NCI-H2029 (cell line): ENCODE measurements at places on chromosomes 11 and 22.
A peak's percentile ranks its signal among the peaks of the same experiment; 100 is the strongest.

GRCh38 chr11:129592191-129592590 lies 216.5 kb downstream of the BARX2 start:
- no peak for DNase-seq

DNA sequence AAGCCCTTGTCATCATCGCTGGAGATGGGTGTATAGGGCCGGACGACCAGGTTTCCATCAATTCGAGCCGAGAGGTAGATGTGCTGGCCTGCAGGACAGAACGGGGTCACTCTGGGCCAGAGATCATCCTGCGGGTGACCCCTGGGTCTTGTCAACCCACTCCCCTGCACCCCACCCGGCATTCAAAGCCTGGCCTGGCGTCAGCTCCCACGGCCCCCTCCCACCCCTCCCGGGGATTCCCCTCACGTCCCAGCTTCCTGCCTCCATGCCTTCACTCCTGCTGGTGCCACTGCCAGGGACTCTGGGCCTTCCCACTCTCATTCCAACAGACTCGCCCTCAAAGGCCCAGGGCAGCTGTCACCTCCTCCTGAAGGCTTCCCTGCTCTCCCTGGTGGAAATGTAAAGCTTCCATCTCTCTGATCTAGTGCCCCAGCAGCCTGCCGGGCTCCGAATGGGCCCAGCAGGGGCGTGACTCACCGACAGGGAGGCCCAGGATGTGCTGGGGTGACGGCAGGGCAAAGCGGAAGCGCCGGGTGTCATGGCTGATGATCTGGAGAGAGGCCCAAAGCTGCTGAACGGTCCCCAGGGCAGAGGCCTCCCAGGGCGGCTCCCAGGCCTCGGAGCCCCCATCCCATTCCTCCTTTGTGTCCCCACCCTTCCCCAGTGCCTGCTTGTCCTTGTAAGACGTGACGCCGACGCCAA lies 9.3 kb downstream of the ATP5MGL start:
- no peak for DNase-seq

DNA sequence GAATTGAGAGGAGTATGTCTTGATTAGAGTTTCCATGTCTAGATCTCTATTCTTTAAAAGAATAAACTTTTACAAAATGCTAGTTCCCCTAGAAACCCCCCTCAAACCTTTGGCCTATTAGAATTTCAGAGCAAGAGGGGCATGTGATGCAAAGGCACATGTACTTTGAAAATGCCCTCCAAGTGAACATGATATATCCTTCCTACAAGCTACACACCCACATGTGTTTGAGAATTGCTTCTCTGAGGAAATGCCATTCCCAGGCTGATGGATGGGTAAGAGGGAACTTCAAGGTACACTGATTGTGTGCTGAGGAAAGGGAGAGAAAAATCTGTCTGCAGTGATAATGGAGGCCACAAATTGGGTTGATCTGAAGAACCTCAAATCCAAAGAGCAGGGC lies 59.5 kb upstream of the PSMA1 start:
- DNase-seq, result no peak

DNA sequence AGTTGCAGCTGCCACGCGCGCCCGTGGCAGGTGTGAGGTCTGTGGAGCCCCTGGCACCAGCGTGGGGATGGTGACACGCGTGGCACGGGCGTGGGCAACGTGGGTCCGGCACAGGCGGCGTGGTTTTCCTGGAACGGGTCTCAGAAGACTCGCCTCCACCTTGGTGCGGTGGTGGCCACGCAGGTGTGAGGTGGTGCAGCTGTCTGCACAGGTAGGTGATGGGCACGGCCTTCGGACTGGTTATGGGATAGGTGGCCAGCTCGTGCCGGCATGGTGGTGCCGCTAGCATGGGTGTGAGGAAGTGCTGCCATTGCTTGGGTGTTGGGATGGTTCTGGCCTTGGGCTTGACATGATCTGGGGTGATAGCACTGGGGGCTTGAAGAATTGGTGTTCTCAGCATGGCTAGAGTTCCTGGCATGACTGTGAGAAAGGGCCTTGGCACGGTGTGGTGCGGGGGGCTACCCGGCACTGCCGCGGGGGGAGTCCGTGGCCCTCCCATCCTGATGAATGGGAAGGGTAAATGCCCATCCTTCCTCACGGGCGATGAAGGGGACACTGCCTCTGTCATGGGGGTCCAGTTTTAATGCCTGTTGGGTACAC lies 531 bp downstream of the DAGLA start:
- DNase-seq, result no peak

- no peak for DNase-seq
These were observed 619.1 kb downstream of the METTL15 start for GRCh38 chr11:28727254-28727653.

DNA sequence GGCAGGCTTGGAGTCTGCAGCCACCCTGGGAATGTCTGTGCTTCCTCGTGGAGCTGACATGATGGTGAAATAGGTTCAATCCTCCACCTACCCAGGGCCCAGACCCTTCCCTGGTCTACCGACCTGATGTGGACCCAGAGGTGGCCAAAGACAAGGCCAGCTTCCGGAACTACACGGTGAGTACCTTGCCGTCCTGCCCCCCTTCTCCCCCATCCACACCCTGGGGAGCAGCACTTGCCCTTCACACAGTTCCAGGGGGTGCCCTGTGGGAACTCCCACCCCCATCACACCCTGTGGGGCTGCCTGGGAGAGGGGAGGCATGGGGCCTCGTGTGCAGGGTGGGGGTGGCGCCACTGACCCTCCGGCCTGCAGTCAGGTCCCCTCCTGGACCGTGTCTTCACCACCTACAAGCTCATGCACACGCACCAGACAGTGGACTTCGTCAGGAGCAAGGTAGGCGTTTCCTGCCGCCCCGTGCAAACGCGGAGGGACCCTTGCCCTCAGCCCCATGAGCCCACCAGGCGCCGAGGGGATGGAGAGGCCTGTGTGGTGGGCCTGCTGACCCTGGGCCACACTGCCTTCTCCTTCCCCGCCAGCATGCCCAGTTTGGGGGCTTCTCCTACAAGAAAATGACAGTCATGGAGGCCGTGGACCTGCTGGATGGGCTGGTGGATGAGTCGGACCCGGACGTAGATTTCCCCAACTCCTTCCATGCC lies 789 bp downstream of the MIOX start:
- DNase-seq, result no peak

DNA sequence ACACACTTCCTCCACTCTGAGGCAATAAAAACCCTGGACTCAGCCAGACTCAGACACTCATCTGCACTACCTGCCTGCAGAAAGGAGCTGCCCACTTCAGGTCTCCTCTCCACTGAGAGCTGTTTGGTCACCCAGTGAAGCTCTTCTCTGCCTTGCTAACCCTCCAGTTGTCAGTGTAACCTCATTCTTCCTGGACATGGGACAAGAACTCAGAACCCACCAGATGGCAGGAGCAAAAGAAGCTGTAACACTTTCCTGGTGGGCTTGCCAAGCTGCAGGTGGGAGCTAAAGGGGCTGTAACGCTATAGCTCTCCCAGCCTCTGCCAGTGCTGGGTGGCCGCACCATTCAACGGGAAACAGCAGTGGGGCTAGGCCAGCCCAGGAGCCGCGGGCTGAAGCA lies 89.7 kb downstream of the CCDC73 start:
- no peak for DNase-seq

DNA sequence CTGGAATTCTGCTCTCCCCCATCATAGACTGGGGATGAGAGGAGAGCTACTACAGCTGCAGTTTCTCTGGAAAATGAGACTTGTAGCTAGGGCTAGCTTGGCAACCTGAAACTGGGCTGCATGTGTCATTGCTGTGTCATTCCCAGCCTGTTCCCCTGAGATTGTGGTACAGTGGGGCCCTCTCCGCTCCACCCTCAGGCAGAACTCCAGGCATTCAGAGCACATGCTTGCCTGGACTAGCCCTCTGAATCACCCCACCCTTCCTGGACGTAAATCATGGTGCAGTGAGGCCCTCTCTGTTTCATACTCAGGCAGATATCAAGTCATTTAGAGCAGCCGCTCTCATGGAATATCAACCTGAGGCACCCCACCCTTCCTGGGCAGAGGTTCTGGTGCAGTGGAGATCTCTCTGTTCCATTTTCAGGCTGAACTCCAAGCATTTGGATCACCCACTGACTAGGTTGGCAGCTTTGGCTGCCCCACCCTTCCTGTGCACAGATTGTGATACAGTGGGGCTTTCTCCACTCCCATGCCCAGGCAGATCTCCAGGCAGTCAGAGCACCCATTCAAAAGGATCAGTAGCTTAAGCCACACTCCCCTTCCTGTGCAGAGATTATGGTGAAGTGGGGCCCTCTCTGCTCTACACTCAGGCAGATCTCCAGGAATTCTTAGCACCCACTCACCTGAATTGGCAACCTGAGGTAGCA lies 274.4 kb downstream of the C11orf87 start:
- no peak for DNase-seq

DNA sequence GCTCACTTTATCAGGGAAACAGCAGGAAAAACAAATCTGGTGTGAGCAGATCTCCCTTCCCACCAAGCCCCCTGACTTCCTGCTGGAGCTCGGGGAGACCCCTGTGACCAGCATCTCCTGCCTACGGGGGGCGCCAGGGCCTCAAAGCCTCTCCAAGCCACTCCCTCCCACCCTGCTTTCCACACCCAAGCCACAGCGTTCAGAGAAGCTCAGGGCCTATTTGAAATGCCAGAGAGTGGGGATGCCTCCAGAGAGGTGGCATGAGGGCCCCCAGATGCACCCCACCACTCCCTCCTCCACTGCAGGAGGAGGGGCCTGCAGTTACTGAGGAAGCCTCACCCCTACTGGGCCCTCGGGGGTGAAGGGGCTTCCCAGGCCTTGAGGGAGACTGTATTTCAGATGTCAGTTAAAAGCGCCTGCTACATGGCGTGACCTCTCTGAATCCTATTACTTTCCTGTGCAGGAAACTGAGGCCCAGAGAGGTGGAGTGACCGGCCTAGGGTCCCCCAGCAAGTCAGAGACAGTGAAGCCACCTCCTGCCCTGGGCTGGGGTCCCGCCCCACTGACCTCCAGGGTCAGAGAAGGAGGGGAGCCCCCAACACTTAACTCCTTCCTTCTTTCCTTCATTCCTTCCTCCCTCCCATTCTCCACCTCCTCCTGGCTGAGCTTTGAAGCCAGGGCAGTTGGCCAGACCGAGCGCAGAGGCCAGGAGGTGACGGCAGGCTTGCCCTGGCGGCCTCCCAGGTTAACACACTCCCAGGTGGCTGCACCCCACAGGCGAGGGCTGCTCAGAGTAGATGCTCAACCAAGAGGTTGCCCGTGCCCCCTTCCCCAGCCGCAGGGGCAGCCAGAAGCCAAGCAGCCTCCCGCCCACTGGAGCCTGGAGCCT lies 6.0 kb upstream of the CDKN1C start:
- DNase-seq, result no peak

DNA sequence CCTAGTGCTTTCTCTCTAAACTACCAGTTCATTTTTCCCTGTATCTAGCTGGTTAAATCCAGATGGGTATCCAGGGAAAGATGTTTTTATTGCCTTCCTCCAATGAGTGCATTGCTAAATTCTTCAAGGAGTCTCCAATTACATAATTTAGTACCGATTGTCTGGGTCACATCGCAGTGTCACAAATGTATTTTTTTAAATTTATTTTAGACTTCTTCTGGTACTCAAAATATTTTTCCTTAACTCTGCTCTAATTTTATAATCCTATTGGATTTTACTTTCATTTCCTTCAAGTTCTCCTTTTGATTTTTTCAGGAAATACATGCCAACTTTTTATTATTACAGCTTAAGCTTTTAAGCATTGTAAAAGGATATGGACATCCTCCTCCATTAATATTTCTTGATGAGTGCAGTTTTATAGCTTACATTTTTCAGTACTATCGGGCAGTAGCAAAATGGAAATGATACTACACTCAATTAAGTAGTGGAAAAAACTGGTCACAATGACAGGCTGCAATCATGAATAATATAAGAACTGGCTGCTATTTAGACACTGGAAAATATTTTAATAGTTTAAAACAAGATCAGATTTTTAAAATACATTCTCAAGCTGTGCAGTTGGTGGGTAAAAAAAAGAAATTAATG lies 20.3 kb downstream of the BBOX1 start:
- no peak for DNase-seq

- DNase-seq, result no peak
These were observed 4.6 kb downstream of the C11orf96 start for GRCh38 chr11:43947003-43947500.

- no peak for DNase-seq
These were observed 83.0 kb downstream of the AASDHPPT start for GRCh38 chr11:106160494-106160893.

DNA sequence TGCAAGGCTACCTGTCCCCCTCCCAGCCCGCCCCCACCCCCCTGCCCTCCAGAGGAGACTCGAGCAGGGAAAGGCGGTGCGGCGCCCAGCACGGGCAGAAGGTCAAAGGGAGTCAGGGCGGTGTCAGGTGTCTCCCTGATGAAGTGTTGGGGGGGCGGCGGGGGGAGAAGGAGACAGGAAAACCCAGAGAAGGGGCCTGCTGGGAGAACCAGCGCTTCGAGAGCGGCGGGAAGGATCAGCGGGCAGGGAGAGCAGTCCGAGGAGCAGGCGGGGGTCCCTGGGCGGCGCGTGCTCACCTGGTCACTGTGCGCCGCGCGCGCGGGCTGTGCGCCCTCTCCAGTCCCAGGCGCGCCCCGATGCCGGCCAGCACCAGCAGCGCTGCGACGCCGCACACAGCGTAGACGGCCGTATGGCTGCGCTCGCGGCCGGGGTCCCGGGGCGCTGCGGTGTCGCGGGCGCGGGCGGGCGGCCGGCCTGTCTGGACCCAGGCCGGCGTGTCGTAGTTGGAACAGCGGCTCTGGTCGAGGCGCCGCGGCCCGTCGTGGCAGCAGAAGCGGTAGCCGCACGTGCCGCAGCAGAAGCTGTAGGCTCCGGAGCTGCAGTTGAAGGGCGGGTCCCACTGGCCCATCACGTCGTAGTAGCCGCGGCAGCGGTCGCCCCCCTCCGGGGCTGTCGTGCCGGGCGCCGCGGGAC lies 886 bp downstream of the SHISA8 start:
- peak; percentile 24 for DNase-seq

- DNase-seq, result no peak
These were observed 651 bp upstream of the FAM83F start for GRCh38 chr22:39994041-39994565.

GRCh38 chr22:29211066-29211465 lies 5.4 kb downstream of the EMID1 start:
- no peak for DNase-seq

DNA sequence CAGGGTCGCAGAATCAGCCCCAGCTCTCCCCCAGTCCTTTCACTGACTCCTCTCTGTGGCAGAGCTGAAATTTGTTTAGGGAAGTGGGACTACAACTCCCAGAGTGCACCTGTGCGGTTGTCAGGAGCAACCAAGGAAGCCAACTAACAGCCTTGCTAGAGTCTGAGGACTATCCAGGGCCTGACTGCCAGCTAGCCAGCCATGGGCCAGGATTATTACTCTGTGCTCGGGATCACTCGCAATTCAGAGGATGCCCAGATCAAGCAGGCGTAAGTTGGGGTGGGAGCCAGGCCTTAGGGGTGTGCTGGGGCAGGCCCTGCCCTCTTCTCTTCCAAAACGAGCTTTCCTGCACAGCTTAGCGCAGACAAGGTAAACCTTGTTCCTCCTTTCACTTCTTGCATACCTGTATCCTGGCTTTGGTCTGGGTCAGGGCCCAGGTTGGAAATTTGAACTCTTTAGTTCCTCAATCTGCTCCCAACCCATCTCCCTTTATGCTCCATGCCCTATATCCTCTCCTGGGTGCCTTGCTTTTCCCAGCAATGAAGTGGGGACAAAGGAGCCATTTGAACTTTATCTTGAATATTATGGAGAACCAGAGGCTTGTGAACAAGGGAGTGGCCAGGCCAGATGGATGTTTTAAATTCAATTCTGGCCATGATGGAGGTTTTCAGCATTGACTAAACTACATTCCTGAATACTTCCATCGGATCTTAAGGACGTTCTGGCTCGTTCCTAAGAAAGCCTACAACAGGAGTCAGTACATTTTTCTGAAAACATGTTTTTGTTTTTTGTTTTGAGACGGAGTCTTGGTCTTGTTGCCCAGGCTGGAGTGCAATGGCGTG lies at the start of gene DNAJB13:
Gene DNAJB13, plus strand, starts transcription at position 158 of the 842 bp plus-strand sequence. Its CDS starts 44 bp downstream, at position 202.
- DNase-seq, result peak; percentile 79
